NCI-H1930 (cell line): ENCODE measurements at places on chromosomes 2 and 18.

DNA sequence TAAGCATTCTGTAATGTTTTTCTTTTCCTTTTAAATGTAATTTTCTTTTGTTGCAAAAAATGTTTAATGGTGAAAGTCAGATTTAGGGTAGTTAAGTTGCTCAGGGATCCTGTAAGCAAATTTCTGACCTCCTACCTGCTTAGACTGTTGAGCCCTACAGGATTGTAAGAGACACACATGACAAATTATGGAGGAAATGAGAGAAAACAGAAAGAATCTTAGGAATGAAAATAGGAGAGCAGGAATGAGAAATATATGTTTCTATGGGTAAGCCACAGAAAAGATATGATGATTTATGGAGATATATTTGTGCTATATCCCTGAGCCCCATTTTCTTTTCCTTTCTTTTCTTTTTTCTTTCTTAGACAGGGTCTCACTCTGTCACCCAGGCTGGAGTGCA is 28.3 kb downstream of the CYBRD1 start:
- DNase-seq: no peak

- DNase-seq: no peak
Measured at GRCh38 chr2:56801214-56801613, 617.4 kb downstream of the CCDC85A start.

GRCh38 chr2:101829429-101829828 is 131.9 kb downstream of the MAP4K4 start:
- no peak for DNase-seq

DNA sequence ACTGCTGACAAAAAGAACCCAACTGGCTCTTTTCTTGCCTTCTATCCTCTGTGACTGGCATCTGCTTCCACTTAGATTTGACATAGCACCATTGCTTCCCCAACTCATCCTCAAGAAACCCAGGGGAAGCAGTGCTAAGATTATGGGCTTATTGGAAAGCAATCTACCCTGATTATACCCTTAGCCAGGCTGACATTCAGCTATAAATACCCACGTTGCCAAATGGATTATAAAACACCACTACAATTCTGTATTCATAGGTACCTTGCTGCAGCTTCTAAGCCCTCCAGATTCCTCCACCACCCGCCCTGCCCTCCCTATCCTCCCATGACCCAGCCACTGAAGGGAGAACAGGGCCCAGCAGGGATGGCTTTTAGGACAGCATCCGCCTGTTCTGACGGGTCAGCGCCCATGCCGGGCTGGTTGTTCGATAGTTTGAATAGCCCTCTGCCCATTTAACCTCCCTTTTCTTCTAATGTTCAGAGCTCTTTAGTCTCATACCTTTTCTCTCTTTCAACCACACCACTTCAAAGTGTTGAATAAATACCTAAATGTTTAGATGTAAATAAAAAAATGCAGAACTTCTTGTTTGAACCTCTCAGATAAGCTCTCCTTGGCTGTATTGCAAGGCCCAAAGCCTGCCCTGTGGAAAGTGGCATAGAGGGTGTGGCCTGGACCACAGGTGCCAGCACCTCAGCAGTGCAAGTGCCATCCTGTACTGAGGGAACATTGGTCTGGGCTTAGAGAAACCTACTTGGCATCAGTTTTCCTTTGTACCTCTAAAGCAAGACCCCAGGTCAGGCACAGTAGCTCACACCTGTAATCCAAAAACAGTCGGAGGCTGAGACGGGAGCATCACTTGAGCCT is 86.6 kb upstream of the RGPD5 start:
- no peak for DNase-seq

DNA sequence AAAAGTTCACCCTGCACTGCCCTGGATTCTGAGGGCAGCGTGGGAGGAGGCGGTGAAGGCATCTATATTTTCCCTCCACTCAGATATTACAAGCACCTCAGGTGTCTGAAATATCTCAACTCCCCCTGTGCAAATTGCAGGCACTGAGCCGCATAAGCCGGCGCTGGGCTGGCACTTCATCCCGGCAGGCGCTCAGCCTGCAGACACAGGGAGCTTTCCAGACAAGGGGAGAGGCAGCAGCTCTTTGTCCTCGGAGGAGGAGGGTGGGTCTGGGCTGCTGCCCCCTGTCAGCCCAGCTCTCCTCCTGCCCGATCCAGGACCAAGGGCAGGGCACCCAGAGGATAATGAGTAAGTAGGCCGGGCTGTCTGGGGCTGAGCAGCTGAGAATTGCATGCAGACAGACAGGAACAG is 189.3 kb upstream of the MYT1L start:
- DNase-seq: no peak

DNA sequence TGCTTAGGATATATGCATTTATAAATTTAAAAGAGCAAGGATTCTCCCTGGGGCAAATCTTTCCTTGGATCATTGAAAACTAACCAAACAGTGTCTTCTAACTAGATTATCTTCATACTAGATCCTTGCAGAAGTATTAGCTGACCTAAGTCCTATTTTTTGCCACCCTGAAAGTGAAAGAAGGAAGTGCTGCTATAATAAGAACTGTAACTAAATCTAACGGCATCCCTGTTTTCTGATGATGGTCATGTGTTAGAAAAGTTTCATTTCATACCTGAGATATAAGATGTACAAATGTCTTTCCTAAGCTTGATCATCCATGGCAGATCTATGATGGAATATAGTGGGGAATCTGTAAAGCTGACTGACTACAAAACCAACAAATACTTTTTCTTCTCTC is 102.7 kb downstream of the MAP2 start:
- no peak for DNase-seq
